Activated CD4-positive, alpha-beta memory T cell treated with anti-CD3 and anti-CD28 coated beads, Interleukin-2, amount 10 ng/mL, durations not matched to agents 7 days and 5 days (primary cell): ENCODE measurements at places on chromosomes 6 and 20. TPM values are rescaled to one million over a fixed set of nuclear protein-coding genes. Genes with fewer than 3 reads are reported as not detected.

The FRS3 gene
- 4.0 TPM for total RNA-seq

- no peak overlapping the region for H3K4me3 ChIP-seq
- H3K27me3 ChIP-seq: no peaks in the 10 kb centered on the region
- no peaks in the 10 kb centered on the region for H3K36me3 ChIP-seq
- peak; percentile 24 for DNase-seq
- no peaks in the 10 kb centered on the region for H3K4me1 ChIP-seq
Measured at GRCh38 chr20:20568604-20569205, 143.7 kb downstream of the RALGAPA2 start.

GRCh38 chr6:36064770-36065396 is 37.3 kb downstream of the MAPK14 start:
- H3K27me3 ChIP-seq: no peaks in the 10 kb centered on the region
- peaks cover 47% of the 10 kb centered on the region for H3K36me3 ChIP-seq
- no peak for DNase-seq
- H3K4me3 ChIP-seq: no peak overlapping the region
- H3K27ac ChIP-seq: no peak overlapping the region
- H3K4me1 ChIP-seq: peaks cover 14% of the 10 kb centered on the region

GRCh38 chr20:33091693-33092092 is 12.2 kb downstream of the BPIFB4 start:
- H3K4me1 ChIP-seq: no peaks in the 10 kb centered on the region
- H3K27me3 ChIP-seq: no peaks in the 10 kb centered on the region
- no peak overlapping the region for H3K27ac ChIP-seq
- no peaks in the 10 kb centered on the region for H3K36me3 ChIP-seq

DNA sequence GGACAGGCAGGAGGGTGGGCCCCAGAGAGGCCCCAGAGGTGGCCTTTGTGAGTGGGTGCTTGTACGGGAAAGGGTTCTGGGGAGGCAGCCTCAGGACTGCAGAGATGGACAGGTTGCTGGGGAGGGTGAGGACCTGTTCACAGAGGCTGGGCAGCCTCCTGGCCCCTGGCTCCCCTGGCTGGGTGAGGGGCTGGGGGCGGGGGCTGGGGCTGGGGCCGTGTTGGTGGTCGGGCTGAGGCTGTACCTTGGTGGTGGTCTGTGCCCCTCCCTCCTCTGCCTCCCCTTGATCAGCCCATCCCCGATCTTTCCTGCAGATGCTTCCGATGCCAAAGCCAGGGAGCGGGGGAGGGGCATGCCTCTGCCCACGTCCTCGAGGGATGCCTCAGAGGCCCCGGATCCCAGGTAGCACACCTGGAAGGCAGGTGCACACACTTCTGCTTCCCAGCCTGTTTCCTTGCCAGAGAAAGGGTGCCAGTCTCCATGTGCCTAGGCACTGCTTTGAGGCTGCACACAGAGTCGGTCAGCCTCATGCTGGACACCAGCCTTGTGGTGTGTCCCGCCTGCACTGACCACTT is 4.8 kb downstream of the TCEA2 start:
- peaks cover 16% of the 10 kb centered on the region for H3K36me3 ChIP-seq
- H3K27me3 ChIP-seq: no peaks in the 10 kb centered on the region
- no peak overlapping the region for H3K4me3 ChIP-seq
- H3K27ac ChIP-seq: peak overlapping the region; percentile 89
- peaks cover 62% of the 10 kb centered on the region for H3K4me1 ChIP-seq
